ENCODE measurements at places on chromosomes 2 and 18. TPM values are rescaled to one million over a fixed set of nuclear protein-coding genes. Genes with fewer than 3 reads are reported as not detected.

DNA sequence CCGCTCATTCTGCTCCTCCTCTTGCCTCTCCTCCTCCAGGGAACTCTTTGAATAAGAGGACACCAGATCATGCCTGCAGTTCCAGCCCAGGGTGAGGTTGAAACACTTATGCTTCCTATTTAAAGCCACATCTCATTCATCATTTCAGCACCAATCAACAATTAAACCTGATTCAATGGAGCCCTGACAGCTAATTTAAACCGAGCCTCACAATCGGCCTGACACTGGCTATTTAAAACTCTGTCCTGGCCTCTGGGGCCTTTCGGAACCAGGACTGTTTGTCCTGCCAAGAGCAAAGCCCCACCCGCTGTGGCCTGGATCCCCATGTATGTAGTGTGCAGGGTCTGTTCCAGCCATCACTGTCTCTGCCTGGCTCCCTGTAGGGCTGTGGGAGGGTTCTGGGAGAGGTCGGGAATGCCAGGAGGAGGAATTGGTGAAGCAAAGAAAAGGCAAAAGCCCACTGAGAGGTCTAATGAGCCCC is 97.4 kb downstream of the MCFD2 start:
- no peak overlapping the region for H3K4me3 ChIP-seq
- H3K27me3 ChIP-seq: no peaks in the 10 kb centered on the region
- H3K36me3 ChIP-seq: no peaks in the 10 kb centered on the region
- H3K27ac ChIP-seq: peak overlapping the region; percentile 21
- DNase-seq: peak; percentile 47
- H3K4me1 ChIP-seq: peaks cover 33% of the 10 kb centered on the region

GRCh38 chr2:224151161-224151560 is 112.1 kb upstream of the SERPINE2 start:
- no peak for DNase-seq
- no peak overlapping the region for H3K4me3 ChIP-seq
- H3K4me1 ChIP-seq: no peaks in the 10 kb centered on the region
- no peak overlapping the region for H3K27ac ChIP-seq

DNA sequence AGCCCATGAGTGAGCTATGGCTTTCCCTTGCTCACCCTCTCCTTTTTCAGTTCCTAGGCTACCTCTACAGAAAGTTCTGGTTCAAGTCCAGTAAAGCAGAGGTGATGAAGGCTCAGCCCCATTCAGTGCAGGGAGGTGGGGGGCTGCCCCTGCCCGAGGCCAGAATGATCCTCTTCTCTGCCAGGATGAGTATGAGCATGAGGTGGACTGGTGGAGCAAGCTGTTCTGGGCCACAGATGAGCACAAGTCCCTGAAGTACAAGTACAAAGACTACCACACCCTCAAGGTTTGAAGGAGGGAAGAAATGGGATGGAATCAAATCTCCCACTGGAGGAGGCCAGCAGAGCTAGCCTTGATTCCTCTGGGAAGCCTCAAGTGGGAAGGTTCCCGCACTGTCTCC is 42.4 kb downstream of the LMAN2L start:
- no peak overlapping the region for H3K27ac ChIP-seq
- peaks cover 4% of the 10 kb centered on the region for H3K4me1 ChIP-seq
- no peaks in the 10 kb centered on the region for H3K27me3 ChIP-seq
- DNase-seq: no peak
- H3K4me3 ChIP-seq: no peak overlapping the region

- peaks cover 7% of the 10 kb centered on the region for H3K4me1 ChIP-seq
- DNase-seq: no peak
- no peaks in the 10 kb centered on the region for H3K27me3 ChIP-seq
- H3K27ac ChIP-seq: no peak overlapping the region
- H3K36me3 ChIP-seq: no peaks in the 10 kb centered on the region
- no peak overlapping the region for H3K4me3 ChIP-seq
Observed at GRCh38 chr18:47798366-47798765, 132.1 kb downstream of the SMAD2 start.

DNA sequence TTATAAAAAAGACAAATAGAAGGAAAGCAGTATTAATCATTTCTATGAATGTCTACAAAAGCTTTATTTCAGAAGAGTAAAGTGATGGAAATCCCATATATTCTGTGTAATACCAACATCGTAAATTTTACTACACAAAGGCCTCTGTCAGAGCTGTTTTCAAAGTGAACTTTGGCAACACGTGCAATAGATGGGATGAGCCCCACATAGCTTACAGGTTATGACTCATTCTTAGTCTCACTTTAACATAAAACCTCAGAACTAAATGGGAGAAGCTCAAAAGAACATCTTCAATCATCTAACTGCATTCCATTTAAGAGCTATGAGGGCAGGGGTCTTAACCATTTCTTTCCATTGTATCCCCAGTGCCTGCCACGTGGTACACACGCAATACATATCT is 11.5 kb downstream of the VPS4B start:
- H3K36me3 ChIP-seq: peaks cover 31% of the 10 kb centered on the region
- peaks cover 10% of the 10 kb centered on the region for H3K4me1 ChIP-seq
- no peak overlapping the region for H3K27ac ChIP-seq
- H3K27me3 ChIP-seq: no peaks in the 10 kb centered on the region
- DNase-seq: no peak

DNA sequence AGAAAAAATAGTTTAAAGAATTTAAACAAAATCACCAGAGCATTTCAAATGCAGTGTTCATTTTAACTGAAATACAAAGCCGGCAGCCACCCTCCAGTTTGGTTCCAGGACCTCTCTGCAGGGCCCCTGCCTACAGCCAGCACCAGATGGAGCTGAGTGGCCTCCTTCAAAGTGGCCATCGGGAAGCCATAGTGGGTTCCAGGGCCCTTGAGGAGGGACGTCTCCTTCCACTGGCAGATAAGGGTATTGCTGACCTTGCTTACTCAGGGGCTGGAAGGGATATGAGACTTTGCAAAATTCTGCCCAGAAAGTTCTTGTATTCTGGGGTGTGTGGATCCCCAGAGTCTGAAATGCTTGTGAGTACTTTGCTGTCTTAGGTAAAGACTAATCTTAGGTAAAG is 205.2 kb upstream of the APCDD1 start:
- H3K27ac ChIP-seq: no peak overlapping the region
- DNase-seq: no peak

Gene CFAP53
- total RNA-seq: 1.2 TPM
